ENCODE measurements at places on chromosomes 4 and X.

- DNase-seq, result no peak
These were observed 294.3 kb downstream of the GUCY2F start for GRCh38 chrX:109187473-109188168.

DNA sequence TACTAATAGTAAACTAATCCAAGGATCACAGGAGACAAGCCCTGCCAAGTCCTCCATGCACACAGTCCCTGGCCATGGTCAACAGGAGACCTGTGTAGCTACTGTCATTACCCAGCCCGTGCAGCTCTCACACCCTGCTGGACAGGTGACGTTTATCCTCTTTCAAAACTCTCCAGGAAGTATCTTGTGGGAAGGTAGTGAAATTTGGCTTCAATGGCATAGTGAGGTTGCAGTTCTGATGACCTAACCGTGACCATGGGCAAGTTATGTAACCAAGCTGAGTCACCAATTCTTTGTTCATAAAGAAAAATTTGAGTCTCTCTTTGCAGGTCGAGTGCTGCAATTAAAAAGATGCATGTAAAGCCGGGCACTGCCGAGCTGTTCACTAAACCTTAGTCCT is 11.3 kb upstream of the SLC2A9 start:
- DNase-seq, result no peak

GRCh38 chr4:54662901-54663585 is 5.3 kb downstream of the KIT start:
- DNase-seq, result no peak

GRCh38 chr4:52235552-52236201 is 184.6 kb downstream of the SPATA18 start:
- DNase-seq, result no peak

DNA sequence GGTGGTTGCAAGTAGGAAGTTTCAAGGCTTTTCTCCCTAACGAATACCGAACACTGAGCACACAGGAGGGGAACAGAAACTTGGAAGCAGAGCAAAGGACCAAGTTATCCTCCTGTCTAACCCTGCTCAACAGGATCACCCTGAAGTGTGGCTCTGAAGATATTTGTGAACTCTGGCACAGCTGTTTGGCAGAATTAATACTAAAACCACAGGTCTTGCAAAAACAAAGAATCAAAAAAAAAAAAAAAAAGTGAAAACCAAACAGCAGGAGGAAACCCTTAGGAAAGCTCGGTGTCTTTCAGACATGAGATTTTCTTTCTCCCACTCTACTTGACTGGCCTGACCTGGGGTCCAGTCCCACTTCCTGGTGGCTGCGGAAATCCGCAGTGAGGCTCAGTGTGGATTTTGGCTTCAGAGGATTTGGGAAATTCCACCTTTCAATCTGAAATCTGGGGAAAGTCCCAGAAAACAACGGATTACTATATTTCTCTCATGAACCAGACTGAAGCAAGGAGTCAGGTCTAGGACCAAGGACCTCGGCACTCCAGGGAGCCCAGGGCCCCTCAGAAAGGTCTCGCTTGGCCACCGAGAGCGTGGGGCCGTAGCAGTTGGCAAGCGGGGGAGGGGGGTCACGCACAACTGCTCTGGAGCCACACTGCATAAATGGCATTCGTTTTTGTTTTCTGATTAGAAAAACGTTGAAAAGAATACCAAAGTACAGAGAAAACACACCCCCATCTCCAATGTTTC is 867 bp downstream of the TIFA start:
- no peak for DNase-seq

GRCh38 chr4:168981460-168981859 is 28.6 kb downstream of the CBR4 start:
- no peak for DNase-seq

- no peak for DNase-seq
These were observed 103.1 kb upstream of the GPRIN3 start for GRCh38 chr4:89410687-89411086.

- no peak for DNase-seq
These were observed 182.8 kb upstream of the GRID2 start for GRCh38 chr4:92120810-92121498.

GRCh38 chr4:188732131-188732530 is 592.9 kb downstream of the TRIML1 start:
- DNase-seq, result no peak

- DNase-seq, result no peak
These were observed 21.8 kb upstream of the JADE1 start for GRCh38 chr4:128787509-128788311.

- DNase-seq, result no peak
These were observed 28.9 kb upstream of the GPC4 start for GRCh38 chrX:133444196-133444595.

- DNase-seq, result no peak
These were observed 94.0 kb downstream of the TMA16 start for GRCh38 chr4:163588532-163588931.

DNA sequence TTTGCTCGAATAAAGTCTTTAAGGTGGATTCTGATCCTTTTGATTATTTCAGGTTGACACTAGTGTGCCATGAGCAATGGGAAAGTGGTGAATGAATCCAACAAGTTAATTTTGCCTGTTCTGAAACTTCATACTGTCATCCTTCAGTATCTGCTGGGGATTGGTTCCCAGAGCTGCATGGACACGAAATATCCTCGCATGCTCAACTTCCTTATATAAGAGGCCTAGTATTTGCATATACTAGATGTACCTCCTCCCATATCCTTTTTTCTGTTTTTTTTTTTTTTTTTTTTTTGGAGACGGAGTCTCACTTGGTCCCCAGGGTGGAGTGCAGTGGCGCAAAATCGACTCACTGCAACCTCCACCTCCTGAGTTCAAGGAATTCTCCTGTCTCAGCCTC is 23.0 kb upstream of the PDS5A start:
- no peak for DNase-seq

- DNase-seq, result no peak
These were observed 971.5 kb downstream of the C4orf33 start for GRCh38 chr4:130067419-130067818.

- DNase-seq, result no peak
These were observed 500 bp downstream of the GAR1 start for GRCh38 chr4:109816082-109816442.

GRCh38 chrX:118420462-118420861 is 74.6 kb downstream of the WDR44 start:
- no peak for DNase-seq

DNA sequence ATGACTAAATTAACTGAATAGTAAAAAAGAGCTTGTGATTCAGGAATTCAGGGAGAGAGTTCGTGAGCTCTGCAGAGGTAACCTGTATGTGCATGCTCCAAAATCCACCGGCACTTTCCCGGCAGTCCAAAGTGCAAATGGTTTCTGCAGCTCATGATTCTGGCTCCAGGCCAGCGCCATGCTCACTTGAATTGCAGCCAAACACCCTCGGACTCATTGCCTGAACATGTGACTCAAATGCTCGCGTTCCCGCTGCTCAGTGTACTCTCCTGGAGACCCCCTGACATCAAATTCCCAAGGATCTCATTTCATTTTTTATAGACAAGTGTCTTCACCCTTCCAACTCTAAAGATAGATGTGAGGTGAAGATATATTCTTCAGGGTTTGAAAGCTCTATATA is 44.1 kb upstream of the SH3RF1 start:
- DNase-seq, result peak; percentile 34
